Stimulated activated CD4-positive, alpha-beta T cell treated with anti-CD3 and anti-CD28 coated beads, Interleukin-1b, Interleukin-23, amount 100 ng/mL, for 1 hour (primary cell): ENCODE measurements at places on chromosomes 11 and 22.

- DNase-seq = no peak
Measured at GRCh38 chr22:50157709-50158375, 12.7 kb upstream of the PANX2 start.

DNA sequence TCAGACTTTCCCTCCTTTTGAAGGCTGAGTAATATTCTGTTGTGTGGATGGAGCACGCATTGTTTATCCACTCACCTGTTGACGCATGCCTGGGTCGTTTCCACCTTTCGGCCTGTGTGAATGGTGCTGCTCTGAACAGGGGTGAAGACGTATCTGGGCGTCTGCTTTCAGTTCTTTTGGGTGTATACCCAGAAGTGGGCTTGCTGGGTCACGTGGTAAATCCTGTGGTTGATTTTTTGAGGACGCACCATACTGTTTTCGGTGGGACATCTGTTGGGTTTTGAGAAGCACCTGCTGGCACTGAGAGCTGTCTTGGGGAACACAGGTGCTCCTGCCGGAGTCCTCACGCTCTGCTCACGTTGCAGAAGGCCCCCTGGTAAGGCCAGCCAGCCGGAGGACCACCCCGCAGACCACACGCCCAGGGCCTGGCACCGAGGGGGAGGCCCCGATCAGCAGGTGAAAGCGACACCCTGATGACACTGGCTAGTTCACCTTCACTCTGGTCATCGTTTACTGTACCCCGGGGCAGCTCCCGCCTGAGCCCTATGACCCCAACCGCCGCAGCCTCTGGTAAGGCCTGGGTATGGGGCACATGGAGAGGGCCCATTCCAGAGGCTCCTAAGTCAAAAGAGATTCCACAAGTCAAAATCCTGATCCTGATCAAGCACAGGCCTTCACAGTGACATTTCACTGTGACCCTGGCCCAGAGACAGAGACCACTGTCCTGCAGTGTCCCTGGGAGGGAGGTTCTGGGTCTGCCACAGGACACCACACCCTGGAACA lies 54.5 kb upstream of the PRODH start:
- DNase-seq = no peak

DNA sequence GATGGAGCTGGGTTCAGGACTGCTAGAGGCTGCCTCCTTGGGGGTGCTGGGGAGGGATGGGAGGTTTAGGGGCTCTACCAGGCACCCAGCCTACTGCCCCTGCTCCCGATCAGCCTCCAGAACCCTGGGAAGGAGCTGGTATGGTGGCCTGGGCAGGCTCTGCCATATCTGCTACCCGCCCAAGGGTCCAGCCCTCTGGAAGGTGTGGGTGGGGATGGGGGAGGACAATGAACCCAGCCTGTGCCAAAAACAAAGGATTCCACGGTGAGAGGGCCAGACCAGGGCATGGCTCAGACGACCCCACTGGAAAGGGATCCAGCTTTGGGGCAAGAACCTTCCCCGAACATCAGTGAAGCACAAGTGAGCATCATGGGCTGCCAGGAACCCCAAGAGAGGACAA lies 3.0 kb downstream of the CASTOR1 start:
- DNase-seq = no peak

DNA sequence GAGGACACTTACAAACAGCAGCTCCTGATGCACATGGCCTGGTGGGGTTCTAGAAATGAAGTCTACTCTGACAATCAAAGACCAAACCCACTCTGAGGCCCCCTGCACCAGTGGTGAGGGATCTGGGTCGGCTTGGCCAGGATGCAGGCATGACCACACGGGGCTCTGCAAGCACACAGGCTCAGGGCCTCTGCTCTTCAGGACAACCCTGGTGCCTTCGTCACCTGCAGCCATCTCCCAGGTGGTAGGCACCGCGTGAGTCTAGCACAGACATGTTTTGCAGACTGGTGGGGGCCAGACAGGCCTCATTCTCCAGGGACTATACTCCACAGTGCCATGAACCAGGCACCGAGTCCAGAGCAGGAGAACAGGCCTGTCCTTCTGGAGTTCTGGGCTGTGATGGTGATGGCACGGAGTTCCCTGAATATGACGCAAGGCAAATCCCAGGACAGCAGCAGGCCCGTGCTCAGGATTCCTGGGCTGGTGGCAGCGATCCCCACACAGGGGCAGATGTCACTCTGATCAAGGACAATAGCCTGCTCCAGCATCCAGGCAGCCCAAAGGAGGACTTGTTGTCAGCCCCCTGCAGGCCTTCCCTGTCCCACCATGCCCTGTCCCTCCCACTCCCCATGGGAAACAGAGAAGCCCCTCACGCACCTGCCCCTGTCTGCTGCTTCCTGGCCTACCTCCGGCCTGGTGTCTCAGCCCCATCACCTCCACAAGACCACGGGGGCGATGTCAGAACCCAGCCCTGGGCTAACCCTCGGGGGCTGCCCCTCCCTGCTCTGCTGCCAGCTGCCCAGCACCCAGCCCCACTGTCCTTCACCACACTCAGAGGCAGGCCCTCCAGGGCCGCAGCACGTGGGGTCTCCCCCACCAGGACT lies 36.1 kb downstream of the GNB1L start:
- DNase-seq = no peak

DNA sequence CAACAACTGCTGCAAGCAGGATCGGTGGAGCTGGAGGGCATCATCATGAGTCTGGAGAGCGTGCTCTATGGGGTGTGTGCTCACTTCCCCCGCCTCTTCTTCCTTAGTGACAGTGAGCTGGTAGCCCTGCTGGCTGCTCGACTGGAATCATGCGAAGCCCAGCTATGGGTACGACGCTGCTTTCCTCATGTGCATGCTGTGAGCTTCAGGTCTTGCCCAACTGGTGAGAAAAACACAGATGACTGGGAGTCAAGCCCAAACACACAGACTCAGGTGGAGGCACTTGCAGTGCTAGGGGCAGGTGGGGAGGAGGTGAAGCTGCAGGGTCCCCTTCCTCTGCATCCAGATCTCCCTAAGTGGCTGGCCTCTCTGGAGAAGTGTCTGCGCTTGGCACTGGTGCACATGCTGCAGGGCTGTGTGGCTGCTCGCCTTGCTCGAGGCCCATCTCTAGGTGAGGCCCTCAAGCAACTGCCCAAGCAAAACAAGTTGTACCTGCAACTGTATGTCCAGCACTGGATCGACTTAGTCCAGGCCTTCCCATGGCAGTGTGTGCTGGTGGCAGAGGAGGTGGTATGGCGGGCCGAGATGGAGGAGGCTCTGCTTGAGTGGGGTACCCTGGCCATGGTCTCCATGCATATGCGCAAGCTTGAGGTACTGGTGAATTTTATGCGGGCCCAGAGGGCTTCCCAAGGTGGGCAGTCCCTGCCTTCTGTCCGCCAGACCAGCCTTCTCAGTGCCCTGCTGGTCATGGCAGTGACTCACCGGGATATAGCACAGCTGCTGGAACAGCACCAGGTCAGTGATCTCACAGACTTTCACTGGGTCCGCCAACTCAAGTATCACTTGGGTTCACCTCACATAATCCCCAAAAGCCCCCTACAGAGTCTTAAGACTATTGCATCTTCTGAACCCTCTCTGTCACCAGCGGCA lies 48.1 kb downstream of the DNHD1 start:
- DNase-seq = no peak

DNA sequence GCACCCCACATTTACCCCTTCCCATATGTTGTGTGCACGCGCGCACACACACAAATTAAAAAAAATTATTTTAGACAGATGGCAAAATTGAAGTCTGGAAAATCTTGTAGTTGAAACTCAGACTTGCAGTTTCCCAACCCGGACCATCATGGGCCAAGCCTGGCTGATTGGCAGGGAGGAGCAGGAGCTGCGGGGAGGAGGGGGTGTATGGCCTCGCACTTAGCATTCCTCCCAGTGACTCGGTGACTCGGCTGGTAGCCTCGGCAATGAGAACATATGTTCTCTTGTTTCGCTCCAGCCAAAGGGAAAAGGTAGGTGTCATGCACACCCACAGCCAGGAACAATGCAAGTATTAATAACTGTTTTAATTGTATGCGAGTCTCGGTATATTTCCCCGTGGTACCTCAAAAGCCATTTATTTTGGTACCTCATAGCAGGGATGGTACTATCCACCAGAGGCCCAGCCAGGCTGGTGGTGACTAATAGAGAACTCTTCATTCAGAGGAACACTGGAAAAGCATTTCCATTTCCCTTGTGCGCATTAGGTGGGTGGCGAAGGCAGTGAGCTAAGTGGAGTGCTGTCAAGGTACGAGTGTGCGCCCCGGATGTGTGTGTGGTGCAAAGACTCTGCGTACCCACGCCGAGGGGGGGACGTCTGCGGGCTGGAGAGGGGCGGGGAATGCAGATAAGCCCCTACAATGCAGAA lies 92.5 kb downstream of the DSCAML1 start:
- no peak for DNase-seq

DNA sequence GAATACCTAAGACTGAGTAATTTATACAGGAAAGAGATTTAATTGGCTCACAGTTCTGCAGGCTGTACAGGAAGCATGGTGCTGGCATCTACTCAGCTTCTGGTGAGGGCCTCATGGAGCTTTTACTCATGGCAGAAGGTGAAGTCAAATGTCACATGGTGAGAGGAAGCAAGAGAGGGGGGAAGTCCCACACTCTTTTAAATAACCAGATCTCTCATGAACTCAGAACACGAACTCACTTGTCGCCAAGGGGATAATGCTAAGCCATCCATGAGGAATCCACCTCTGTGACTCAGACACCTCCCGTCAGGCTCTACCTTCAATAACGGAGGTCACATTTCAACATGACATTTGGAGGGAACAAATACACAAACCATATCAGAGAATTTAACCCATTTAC lies 42.2 kb downstream of the BIRC2 start:
- DNase-seq = no peak

DNA sequence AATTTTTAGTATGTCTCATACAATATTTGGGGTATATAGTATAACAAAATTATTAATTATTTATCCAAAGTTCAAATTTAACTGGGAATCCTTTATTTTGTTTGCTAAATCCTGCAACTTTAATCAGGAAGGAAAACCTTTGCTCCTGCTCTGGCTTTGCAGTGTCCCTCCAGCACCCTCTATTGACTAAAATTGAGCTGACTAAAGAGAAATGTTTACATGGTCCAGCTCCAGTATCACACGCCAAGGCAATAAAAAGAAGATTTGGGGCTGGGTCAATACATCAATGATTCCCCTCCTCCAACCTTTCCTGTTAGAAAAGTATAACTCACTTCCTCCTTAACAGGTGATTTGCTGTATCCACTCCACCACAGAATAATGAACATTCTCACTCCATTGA lies 153.0 kb upstream of the LRRC4C start:
- DNase-seq = no peak

GRCh38 chr11:78576549-78577097 lies 2.0 kb upstream of the NARS2 start:
- DNase-seq = no peak

DNA sequence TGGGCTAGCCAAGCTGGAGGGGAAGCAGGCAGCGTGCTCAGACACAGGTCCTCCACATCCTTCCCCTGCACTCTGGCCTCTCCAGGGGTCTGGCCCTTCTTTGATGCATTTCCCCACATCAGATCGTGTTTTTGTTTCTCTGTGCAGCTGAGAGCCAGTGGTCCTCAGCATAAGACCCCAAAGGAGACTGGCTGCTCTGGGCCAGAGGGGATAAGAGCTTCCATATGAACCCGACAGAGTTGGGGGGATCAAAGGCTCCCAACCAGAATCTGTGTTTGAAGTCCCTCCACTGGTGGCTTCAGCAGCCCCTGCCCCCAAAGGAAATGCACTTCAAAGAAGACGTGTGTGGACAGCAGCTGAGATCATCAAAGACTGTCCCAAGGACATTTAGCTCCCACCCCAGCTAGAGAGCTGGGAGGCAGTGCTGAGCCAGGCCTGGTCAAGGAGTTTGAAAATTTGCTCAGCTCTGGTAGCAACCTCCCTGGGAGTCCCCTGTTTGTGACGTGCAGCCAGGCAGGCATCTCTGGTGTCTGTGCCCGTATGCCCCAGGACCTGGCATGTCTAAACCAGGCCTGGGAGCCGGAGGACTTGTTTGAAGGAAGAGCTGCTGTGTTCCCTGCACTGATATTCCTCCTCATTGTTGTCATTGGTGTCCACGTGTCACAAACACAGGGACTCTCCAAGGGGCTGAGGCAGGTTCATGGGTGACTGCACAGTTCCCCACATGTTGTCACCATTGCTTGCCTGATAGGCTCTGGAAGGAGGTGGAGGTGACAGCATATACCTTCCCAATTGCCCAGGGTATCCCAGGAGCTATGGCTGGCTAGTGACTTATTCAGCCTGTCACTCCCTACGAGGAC lies 99.0 kb downstream of the AMOTL1 start:
- DNase-seq = no peak

GRCh38 chr11:90220391-90220790 lies 2.5 kb downstream of the CHORDC1 start:
- no peak for DNase-seq

- DNase-seq = no peak
Measured at GRCh38 chr11:104653407-104653806, 244.9 kb downstream of the CASP12 start.

GRCh38 chr11:134330611-134331353 lies 1.0 kb upstream of the GLB1L2 start:
- DNase-seq = no peak

DNA sequence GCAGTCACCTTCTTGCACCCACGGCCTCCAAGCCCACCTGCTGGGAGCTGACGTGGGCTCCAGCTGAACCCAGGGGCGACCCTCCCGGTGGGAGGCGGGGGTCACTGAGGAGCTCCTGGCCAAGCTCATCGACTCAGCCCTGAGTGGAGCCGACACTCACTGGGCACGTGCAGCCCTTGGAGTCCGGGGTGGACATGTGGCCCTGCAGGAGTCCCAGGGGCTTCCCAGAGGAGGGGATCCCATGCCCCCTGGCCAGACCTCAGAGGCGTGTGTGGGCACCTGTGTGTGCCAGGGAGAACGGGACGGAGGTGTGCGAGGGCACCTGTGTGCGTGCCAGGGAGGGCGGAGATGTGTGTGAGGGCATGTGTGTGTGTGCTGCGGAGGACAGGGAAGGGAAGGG lies 20.8 kb upstream of the BRSK2 start:
- DNase-seq = no peak
